ENCODE measurements at places on chromosomes 4 and X.

DNA sequence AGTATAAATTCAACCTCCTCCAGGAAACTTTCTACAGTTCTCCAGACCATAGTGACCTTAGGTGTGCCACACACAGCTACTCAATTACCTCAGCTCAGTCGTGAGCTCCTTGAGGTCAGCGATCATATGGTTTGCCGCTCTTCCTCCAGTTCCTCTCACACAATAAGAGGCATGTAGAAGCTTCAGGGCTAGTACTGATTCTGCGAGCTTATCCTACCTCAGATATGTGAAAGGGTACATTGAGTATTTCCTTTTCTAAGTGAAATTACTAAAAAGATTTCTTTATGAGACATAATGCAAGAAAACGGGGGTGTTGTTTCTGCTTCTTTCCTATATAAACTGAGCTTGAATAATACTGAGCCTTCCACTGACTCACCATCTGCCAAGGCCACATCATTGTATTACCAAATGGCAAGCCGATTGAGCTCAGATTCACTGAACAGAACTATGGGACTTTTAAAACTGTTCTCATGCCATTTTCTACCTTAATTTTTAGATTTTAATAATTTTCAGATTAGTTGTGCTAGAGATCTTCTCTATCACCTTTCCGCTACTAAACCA lies 183.1 kb downstream of the HS6ST2 start:
- no peak for DNase-seq

- DNase-seq = no peak
Measured at GRCh38 chr4:135492439-135492838, 1290.8 kb upstream of the PABPC4L start.

GRCh38 chr4:31194823-31195222 lies 474.7 kb downstream of the PCDH7 start:
- DNase-seq = no peak

- no peak for DNase-seq
Measured at GRCh38 chrX:127571834-127572233, 480.4 kb downstream of the ACTRT1 start.

- no peak for DNase-seq
Measured at GRCh38 chr4:120819805-120820437, 102.6 kb downstream of the PRDM5 start.

DNA sequence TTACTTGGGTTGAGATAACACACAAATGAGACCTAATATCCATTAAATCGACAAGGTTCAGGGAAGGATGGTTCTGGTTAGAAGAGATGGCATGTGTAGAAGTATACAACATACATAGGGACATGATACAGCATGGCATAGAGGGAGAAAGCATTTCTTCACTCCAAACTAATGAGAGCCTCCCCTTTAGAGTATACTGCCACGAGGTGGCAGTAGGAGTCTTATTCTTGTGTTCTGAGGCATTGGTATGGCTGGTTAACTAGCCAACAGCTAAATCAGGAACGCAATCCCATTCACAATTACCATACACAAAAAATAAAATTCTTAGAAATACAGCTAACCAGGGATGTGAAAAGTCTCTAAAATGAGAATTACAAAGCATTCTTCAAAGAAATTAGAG lies 29.1 kb upstream of the TRO start:
- DNase-seq = no peak

DNA sequence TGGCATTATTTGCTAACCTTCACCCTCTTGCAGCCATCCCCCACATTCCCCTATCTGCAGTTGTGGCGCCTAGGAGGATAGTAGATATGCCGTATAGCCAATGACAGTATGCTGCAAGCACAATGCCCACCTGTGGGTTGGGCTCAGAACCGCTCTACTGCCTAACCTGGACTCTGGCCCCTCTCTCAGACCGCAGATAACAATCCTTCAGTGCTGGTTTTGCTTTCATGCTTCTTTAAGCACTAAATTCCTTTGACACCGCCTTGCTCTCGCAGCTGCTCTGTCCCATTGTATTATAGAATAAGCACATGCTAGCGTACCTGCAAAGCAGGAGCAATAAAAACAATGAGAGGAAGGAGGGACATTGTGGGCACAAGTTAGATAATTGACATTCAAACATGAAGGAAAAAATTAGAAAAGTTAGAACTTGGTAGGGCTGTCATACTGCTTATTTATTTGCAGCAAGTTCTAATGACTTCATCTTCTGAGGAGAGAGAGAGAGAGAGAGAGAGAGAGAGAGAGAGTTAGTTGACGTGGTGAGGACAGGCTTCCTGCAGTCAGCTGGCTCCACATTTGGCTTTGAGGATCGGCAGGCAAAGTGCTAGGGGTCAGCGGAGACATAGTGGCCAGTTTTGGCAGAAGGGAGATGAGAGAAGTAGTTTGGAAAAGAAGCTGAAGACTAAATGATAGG lies 55.8 kb downstream of the WWC2 start:
- no peak for DNase-seq

GRCh38 chr4:73673286-73673685 lies 53.0 kb upstream of the RASSF6 start:
- no peak for DNase-seq

GRCh38 chrX:18036394-18036793 lies 175.3 kb upstream of the RAI2 start:
- DNase-seq = no peak

DNA sequence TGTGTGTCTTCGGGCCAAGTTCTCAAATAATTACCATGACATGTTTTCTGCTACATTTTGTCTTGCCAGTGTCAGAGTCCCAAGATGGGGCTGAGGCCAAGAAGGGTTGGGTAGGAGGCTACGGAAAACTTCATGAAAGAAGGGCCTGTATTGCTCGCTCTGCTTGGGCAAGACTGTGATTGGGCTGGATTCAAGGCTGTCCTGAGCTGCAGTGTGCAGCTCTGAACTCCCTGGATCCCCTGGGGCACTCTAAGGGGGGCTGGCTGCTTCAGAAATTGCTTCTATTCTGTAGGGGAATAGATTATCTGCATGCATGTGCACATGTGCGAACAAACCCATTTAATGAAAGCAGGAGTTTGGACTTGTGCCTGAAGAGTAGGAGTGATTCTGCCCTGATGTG lies 13.6 kb downstream of the TSPAN6 start:
- no peak for DNase-seq

DNA sequence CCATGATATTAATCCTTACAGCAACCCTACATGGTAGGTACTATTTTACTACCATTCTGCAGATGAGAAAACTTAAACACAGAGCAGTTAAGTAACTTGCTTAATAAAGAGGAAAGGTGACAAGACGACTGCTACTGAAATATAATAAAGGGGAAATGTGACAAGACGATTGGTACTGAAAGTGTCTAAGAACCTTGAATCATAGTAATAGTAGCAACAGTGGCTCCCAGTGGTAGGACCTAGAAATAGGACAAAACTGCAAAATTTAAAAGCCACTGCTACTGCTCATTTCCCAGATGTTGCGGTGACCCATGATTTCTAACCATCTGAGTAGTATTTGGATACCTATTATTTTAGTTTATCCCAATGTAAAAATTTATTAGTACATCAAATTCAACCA lies 89.5 kb downstream of the TASL start:
- peak; percentile 36 for DNase-seq

GRCh38 chr4:59570860-59571476 lies 1629.2 kb upstream of the ADGRL3 start:
- DNase-seq = no peak
